Activated CD4-positive, CD25-positive, alpha-beta regulatory T cell (primary cell): ENCODE measurements at places on chromosomes 1 and 21.

DNA sequence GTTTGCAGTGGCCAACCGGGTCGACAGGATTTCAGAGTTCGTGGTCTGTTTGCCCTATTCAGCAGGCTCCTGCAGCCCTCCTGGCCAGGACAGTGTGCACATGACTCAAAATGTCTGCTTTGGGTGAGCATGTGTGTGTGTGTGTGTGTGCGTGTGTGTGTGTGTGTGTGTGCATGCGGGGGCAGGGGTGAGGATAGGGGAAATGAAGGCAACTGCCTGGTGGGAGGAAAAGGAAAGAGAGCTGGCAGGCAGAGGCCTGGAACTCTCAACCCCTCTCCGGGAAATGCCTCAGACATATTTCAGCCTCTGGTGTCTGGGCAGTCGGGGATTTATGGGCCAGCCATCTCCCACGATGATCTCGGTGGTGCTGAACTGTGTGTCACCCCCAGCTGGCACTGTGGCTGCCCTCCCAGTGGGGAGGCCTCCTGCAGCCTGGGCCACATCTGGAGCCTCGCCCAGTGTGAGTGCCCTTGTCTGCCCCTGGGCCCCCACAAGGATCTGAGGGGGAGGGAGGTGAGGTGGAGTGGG lies 15.2 kb downstream of the CDCP2 start:
- DNase-seq, result no peak

- DNase-seq, result no peak
Observed at GRCh38 chr1:64223329-64224151, 20.1 kb downstream of the UBE2U start.

DNA sequence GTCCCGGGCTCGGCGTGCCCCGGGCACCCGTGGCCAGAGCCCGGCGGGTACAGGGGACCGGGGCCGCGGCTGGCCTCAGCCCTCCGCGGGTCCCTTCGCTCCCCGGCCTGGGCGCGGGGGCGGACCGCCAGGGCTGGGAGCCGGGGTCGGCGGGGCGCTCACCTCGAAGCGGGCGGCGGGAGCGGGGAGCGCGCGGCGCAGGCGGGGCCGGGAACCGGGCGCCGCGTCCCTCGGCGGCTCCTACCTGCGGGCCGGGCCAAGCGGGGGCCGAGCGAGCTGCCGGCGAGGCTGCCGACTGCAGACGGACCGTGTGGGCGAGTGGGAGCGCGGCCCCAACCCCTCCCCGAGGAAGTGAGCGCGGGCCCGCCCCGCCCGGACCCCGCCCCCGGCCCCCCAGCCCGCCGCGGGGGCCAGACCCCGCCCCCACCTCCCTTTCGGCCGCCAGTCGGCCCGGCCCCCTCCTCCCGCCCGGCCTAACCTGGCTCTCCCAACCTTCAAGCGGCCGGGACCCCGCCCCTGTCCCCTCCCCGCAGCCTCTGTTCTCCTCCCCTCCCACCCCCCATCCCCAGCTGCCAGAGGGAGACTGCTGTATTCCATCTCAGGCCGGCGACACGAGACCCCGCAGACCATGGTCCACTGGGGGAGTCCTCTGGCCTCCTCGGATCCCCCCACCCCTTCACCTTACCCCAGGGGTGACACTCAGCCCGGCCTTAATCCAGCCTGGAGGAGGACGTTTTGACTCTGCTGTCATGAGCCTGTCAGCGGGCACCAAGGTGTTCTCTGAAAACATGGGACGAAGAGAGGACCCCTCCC lies at the start of gene FHL3:
FHL3 (minus strand) TSS at position 320 of the 813 bp plus-strand sequence. CDS start 6,102 bp downstream, outside the sequence.
- no peak for DNase-seq

DNA sequence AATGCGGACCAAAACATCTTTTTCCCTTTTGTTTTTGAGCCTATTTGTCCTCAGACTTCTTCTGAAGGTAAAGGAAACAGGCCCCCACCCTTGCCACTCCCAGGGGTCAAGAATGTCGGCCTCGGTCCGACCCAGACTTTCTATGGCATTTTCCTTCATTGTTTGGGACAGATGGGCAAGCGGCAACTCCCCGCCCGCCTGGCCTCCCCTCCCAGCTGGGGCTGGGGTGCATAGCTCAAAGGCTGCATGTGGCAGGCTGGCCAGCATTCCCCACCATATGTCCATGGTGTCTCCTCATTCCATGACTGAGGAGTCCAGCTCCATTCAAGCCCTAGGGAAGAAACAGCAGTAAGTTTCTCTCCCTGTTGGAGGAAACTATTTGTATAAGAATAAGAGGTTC lies 29.4 kb upstream of the TSPEAR start:
- DNase-seq, result no peak

DNA sequence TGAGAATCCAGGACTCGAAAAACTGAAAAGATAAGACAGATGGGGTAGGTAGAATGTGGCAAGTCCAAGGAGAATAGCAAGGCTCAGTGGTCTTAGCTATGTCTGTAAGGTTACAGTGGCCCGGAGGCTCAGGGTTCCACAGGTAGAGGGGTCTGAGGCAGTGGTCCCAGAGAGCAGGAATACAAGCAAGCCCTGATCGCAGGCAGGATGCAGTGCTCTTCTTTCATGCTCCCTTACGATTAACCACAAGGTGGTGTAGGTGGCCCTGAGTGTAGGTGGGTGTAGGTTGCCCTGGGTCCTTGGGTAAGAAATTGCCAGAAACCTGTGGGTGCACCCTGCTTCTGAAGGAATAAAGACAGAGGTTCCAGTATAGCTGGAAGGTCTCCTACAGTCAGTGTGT lies 99.1 kb upstream of the RAB3GAP2 start:
- DNase-seq, result no peak

DNA sequence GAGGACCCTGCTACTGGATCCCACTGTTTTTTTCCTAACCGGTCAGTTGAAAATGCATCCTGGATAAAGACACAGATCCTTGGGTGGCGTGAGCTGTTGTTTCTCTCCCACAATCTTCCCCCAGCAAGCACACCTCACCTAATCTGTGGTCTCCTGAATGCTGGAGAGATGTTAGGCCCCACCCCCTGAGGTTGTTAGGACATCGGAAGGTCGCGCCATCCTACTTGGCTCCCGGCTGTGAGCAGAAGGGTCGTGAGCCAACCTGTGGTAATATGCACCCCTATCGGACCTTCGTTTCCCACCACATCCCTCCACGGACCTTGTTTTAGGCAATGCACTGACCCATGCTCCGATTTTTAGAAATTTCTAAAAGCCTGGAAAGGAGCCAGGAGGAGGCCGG lies 89.9 kb upstream of the IPO9 start:
- no peak for DNase-seq

DNA sequence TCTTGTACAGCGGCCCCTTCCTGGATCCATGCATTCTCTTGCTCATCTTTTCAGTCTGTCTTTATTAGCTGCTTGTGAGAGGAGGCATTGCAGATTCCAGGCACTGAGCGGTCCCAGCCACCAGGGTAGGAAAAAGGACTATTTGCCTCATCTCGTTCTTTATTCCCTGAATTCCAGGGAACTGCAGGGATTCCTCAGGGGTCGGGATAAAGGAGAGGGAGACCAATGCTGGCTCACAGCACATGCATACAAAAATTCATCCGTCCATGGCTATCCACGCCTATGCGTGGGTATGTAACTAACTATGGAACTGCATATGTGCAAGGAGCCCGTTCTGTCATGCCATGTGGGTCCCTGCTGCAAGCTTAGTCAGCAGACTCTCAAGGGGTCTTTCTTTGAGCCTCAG lies 879 bp upstream of the PLPPR5 start:
- DNase-seq, result no peak

DNA sequence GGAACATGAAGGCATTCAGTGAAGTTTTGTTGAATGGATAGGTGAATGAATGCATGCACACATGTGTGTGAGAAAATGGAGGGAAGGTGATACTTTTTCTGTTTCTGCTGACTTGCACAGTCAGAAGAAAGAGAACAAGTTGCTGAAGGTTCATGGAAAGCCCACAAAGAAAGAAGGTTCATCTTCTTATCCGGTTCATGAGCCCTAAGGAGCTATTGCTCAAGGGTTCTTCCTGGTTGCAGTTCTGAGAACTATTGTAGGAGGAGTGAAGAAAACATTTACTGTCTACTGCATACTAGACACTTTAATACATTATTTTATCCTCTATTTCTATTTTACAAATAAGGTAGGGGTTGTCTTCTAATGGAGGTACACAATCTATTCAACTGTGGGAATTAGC lies 13.4 kb upstream of the NIBAN1 start:
- no peak for DNase-seq

- DNase-seq, result no peak
Observed at GRCh38 chr1:2991753-2992495, 29.3 kb upstream of the ACTRT2 start.

- no peak for DNase-seq
Observed at GRCh38 chr1:202078241-202078640, 44.5 kb upstream of the GPR37L1 start.

DNA sequence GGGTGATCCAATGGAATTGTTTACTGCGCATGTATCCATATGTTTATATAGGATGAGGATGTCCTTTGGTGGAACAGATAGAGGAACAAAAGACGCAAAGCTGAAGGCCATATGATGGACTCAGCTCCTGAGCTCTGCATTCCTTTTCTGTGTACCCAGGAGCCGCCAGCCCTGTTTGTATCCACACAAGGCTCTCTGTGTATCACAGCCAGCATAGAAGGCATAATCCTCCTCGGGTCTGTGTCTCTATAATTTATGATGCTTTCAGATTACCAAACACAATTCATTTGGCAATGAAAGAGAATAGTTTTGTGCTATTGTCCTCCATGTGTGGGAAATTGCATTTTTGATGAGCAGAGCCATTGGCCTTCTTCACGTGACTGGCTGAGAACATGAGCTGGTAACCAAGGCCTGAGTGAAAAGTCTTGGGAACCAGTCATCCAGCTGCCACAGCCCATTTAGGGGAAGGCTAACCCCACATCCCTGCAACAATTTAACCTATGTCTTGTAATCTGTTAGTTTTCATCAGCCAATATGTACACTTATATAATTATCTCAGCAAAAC lies 119.2 kb downstream of the PBX1 start:
- DNase-seq, result no peak

DNA sequence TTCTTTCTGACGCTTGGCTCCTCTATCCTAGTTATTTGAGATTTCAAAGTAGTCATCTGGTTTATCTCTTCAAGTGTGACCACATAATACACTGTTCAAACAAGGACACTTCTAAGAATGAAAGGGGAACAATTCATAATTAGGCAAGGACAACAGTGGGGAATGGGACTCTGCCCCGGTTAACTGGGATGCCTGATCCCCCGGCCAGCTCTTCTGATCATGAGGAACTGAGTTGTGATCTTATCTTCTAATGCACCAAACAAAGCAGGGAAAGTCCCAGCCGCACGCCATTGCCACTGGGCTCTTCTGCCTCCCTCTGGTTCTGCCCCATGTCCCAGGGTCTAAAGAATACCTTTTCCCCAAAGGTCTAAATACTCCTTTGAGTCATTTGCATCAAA lies 158.2 kb upstream of the IRF2BP2 start:
- no peak for DNase-seq

DNA sequence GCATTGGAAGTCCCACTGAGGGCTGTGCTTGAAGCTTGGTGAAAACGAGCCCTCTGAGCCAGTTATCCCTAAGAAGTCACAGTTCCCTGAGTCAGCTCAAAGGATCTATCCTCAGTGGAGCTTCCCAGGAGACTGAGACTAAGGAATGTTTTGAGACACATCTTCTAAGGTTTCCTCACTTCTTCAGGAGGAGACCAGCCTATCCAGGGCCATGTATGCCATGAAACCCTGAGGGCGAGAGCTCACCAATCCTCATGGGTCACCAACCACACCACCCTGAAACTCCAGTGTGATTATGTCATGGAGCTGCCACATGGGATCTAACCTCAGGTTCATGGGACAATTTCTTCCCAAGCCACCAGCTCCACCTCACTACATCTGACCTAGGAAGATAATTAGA lies 7.6 kb upstream of the TIE1 start:
- no peak for DNase-seq

- no peak for DNase-seq
Observed at GRCh38 chr21:41501919-41502318, 6.0 kb downstream of the TMPRSS2 start.

GRCh38 chr1:48878191-48878940 lies 101.7 kb upstream of the BEND5 start:
- no peak for DNase-seq

DNA sequence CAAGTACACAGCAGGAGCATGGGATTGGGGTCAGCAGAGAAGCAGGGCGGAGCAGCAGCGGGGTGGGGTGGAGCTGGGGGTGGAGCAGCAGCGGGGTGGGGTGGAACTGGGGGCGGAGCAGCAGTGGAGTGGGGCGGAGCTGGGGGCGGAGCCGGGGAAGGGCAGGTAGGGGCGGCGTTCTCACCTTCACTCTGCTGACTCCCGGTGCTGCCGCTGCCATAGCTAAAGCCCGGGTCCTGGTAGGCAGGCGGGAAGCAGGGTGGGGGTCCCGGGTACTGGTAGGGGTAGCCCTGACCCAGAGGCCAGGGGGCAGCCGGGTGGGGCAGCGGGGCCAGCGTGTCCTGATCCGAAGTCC lies 6.7 kb downstream of the TAS1R3 start:
- no peak for DNase-seq

DNA sequence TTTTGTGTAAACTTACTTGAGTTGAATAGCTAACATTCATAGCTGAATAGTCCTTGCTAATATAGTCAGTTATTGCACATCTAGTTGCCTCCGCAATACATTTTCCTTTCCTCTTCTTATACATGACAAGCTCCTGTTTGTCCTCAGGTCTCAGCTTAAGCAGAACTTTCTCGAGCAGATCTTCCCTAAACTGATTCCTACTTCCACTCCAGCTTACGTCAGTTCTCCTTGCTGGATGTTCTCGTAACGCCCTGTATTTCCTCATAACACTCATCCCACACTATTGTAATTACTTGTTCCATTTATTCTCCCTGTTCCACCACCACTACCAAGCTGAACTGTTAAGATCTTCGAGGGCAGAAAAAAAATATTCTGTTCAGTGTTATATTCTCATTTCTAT lies 15.1 kb upstream of the OMA1 start:
- no peak for DNase-seq

- DNase-seq, result no peak
Observed at GRCh38 chr1:36135796-36136195, 10.8 kb upstream of the COL8A2 start.

DNA sequence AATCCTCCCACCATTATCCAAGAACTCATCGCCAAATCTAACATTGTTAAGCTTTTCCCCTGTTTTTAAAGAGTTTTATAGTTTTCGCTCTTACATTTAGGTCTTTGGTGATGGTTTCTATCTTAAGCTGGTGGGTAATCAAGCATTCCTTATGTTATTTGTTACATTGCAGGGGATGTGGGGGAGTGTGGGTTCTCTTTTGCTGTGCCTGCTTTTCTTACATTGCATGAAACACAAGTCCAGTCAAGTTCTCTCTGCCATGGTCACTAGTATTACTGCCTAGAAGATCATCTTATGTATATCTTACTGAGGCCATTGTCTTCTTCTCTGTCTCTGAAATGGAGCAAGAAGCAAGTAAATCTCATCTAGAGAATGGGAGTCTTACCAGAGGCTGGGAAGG lies 27.3 kb upstream of the S100A7 start:
- DNase-seq, result no peak

- no peak for DNase-seq
Observed at GRCh38 chr1:209607102-209607794, 23.7 kb downstream of the CAMK1G start.

DNA sequence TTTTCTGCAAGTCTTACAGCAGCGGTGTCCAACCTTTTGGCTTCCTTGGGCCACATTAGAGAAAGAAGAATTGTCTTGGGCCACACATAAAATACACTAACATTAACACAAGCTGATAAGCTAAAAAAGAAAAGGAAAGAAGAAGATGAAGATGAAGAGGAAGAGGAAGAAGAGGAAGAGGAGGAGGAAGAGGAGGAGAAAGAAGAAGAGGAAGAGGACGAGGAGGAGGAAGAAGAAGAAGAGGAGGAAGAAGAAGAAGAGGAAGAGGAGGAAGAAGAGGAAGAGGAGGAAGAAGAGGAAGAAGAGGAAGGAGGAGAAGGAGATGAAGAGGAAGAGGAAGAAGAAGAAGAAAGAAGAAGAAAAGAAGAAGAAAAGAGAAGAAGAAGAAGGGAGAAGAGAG lies 230.7 kb downstream of the DENND1B start:
- DNase-seq, result no peak
